ENCODE measurements at places on chromosomes 1 and 21.

- DNase-seq: no peak
These were observed 29.2 kb downstream of the SESN2 start for GRCh38 chr1:28288487-28288886.

GRCh38 chr1:235831148-235831547 is 35.6 kb downstream of the LYST start:
- DNase-seq: no peak

- peak; percentile 59 for DNase-seq
These were observed 3.3 kb upstream of the HMGN2 start for GRCh38 chr1:26468911-26469310.

- no peak for DNase-seq
These were observed 2.9 kb downstream of the QSOX1 start for GRCh38 chr1:180157576-180158057.

DNA sequence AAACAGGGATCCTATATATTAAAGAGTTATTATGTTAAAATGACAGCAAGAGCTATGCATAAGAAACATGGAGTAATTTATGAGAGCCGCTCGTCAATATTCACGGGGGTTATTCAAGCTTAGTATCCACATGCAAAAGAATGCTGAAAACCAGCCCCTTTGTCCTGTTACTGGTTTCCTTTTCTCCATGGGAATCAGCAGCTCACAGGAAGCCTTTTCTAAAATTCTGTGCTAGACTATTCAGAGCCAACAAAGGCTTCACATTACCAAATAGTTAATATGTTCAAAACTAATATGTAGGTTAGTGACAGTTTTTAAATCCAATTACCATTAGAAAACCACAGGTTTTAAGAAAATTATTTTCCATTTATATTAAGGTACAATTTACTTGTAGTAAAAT is 225.6 kb upstream of the MAP1LC3C start:
- DNase-seq: no peak

GRCh38 chr21:45136927-45137611 is 62.7 kb downstream of the ADARB1 start:
- peak; percentile 86 for DNase-seq

DNA sequence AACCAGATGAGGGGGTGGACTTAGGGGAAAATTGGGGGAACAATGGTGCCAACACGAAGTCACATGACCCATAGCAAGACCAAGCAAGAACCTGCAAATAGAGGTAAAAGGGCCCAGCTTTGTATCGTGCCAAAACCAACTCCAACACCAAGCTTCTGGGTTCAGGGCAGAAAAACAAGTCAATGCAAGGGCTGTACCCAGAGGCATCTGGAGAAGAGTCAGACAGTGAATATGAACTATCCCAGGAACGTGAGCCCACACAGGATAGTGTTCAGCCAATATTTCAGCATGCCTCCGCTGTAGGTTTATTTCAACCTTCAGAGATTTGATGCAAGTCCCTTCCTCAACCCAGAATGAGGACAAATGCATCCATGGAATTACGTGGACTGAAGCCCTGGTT is 15.0 kb upstream of the ZMYM6 start:
- no peak for DNase-seq

DNA sequence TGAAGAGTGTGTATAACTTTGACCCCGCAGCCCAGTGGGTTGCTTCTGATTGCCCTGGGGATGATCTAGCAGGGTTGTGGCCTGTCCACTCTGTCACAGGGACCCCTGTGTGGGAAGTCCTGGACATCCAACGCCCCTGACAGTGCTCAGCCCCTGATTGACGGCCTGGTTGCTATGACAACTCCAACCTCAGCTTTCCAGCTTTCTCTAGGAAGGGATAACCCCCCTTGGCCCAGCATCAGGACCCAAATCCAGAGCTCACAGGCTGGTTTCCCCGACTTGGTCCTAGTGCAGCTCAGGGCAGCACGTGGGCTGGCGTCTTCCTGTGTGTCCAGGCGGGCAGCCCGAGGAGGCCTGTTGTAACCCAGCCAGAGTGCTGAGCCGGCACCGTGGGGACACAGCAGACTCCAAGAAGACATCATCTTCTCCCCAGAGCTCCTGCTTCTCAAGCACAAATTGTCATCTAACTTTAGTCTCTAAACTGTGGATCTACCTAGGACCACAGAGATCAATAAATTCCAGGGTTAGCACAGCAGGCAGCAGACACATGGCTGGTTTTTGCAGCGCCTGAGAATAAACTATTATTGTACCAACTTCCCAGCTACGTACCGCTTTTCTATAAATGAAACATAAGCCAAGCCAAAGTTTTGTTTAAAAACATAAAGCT is 18.9 kb upstream of the PDXK start:
- DNase-seq: no peak

- DNase-seq: no peak
These were observed 1454.1 kb downstream of the MRPL39 start for GRCh38 chr21:24153137-24153536.

GRCh38 chr1:32199717-32200072 is 700 bp upstream of the CCDC28B start:
- peak; percentile 96 for DNase-seq

DNA sequence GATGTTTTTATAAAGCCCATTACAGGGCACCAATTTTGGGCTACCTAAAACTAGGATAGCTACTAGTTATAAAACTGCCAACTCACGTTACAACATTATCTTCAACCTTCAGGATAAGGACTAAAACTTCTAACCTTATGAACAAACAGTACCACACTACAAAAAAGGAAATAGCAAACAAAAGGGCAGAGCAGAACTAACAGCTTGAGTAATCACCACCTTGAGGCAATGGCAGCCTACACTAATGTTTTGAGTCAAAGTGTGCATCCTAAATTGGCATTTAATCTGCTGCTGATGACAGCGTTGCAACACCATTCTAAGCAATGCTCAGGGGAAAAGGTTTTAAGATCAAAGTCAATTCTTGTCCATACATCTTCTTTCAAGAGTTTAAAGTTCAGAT is 27.2 kb downstream of the PTP4A2 start:
- no peak for DNase-seq

- DNase-seq: no peak
These were observed 122.7 kb downstream of the UCHL5 start for GRCh38 chr1:192936313-192937018.

- no peak for DNase-seq
These were observed 78.0 kb downstream of the CDC14A start for GRCh38 chr1:100430325-100430756.

GRCh38 chr1:233530665-233531386 is 83.1 kb upstream of the KCNK1 start:
- no peak for DNase-seq

- no peak for DNase-seq
These were observed 17.8 kb downstream of the COPA start for GRCh38 chr1:160325252-160325651.

DNA sequence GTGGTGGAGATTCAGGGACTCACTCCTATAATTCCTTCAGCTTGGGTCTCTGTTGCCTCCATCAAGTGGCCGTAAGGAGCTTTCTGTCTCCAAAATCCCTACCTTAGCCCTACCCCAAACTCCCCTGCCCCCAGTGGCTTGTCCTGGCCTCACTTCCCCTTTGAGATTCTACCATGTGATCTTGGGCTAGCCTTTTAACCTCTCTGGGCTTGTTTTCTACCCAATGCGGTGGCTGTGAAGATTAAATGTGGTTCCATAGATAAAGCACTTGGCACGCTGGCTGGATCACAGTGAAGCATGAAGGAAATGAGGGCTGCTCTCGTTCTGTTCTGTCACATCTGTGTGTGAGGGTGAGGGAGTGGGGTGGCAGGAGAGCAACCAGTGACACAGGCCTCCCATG is 43.6 kb downstream of the FAAH start:
- DNase-seq: no peak

GRCh38 chr1:201888282-201889089 is at the start of gene SHISA4:
Gene SHISA4 (plus strand): TSS chr1:201888898. CDS start chr1:201888995, 97 bp downstream.
- DNase-seq: peak; percentile 81

- DNase-seq: no peak
These were observed 10.4 kb upstream of the PPT1 start for GRCh38 chr1:40107290-40107959.

- no peak for DNase-seq
These were observed 228.3 kb upstream of the ZP4 start for GRCh38 chr1:238119060-238119459.

DNA sequence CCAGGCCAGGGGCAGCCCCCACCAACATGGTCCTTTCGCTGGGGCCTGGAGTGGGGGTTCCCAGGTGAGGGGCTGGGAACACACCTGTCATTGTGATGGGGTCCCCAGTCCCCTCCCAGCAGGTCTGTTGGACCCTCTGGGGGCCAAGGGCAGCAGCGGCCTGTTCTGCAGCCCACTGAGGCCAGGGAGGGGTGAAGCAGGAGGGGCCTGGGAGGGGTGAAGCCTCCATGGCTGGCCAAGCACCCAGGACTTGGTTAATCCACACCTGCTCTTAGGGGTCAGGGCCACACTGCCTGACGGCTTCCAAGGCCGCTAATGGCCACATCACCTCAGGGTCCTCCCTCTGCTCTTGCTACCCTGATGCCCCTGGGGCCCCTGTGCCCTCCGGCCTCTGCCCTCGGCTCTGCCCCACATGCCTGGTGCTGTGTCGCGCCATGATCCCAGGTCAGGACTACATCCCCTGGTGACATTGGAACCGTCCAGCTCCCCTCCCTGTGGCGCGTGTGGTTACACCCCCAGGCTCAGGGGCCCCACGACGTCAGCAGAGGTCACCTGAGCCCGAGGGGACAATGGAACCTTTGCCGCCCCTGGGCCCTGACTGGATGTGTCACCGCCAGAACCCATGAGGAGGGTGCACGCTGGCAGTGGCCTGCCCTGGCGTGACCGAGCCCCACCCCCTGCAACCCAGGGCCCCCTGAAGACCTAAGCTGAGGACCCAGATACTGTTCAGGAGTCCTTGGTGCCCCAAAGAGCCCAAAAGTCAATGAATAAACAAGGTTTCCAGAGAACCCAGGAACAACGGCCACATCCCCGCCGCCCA is 7.0 kb downstream of the TNFRSF18 start:
- no peak for DNase-seq

DNA sequence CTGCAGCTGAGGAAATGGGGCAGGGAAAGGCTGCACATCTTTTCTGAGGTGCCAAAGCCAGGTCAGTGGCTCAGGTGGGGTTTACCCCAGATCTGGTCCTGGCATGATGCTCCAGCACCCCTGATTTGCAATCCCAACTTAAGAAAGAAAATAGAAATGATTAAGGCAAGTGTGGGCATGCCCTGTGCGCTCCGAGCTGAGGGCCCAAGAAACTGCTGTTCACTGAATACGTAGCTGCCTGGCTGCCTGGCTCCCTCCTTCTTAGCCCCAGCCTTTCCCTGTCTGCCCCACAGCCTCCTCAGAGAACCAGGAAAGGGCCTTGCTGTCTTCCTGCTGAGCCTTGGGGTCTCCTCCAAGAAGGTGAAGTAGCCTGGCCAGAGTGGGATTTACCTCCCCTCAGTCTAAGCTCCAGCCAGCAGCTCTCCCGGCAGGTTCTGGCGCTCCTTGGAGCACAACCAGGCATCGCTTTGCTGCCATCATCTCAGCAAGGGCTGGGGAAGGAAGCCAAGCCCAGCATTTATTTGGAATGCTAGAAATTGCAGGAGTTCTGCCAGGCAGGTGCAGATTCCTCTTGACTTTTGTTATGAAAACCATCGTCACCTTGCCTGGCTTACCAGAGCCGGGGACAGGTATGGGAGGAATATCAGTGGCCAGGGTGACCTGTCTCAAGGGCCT is 51.3 kb upstream of the SELENON start:
- no peak for DNase-seq

DNA sequence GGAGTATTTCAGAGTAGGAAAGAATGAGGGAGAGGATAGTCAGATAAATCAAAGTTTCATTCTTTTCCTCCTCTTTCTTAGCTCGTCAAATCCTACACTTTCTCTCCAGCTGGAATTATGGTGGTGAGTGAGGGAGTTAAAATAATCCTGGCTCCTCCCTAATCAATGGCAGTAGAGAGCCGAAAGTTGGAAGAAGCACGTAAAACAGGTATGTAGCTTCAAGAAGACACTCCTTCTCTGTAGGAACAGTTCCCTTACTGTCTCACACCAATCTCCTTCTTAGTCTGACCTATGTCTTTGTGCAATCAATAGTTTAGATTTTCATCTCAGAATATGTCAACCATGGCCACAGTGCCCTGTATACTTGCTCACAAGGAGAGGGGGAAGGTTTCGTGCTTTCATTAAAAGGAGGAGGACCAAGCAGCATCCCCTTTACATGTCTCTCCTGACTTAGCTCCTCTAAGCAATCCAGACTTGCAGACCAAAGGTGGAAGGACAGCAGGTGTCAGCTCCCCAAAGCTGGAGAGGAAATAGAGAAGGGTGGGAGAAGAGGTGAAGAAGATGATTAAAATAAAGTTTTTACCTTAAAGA is 878 bp downstream of the MINDY1 start:
- DNase-seq: no peak

GRCh38 chr1:156282479-156283222 is at the start of gene SMG5:
Gene SMG5 (minus strand): TSS chr1:156282825. CDS start chr1:156282680, 145 bp downstream.
- DNase-seq: peak; percentile 97

GRCh38 chr21:38989745-38990423 is 184.2 kb downstream of the ETS2 start:
- DNase-seq: no peak

- DNase-seq: no peak
These were observed 21.2 kb upstream of the DISC1 start for GRCh38 chr1:231605149-231606100.

DNA sequence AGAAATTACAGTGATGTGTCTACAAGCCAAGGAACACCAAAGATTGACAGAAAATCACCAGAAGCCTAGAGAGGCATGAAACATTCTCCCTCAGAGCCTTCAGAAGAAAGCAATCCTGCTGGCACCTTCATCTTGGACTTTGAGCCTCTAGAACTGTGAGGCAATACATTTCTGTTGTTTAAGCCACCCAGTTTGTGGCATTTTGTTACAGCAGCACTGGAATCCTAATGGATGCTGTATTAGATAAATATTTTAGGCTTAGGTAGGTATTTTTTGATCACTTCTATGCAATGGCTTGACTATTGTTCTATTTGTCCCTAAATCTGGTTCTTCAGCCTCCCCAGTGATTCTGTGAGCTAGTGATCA is 453.1 kb downstream of the LTN1 start:
- DNase-seq: no peak

- DNase-seq: no peak
These were observed 36.7 kb downstream of the LGR6 start for GRCh38 chr1:202230061-202230938.

GRCh38 chr1:42052072-42052699 is 101.0 kb upstream of the GUCA2B start:
- no peak for DNase-seq

DNA sequence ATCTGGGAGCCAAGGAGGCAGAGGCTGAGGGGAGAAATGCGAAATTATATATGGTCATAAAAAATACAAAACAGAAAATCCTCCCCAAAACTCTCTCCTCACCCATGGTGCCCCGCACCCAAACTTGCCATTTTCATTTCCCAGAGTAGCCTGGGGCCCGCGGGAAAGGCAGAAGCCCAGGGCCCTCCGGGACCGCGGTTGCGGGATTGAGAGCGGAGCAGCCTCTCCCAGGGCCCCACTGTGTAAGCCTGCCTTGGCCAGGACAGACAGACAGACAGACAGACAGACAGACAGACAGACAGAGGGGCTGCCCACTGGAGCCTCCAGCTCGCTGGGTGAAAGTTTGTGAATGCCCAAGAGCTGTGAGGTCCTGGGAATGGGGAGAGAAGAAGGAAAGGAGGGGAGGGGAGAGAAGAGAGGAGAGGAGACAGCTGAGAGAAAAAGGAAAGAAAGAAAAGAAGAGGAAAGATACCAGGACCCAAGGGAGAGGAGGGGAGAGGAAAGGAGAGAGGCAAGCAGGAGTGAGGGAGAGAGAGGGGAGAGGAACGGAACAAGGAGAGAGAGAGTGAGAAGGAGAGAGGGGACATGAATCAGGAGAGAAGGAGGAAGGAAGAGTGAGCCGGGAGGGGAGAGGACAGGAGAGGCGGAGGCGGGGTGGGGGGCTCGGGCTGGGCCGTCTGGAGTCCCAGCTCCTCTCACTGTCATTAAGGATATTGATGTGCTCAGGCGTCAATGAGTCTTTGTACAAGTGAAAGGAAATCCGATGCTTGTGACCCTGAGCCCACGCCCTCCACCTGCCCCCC is 69.3 kb upstream of the CASZ1 start:
- DNase-seq: no peak
